ENCODE measurements at places on chromosomes 4 and X.

DNA sequence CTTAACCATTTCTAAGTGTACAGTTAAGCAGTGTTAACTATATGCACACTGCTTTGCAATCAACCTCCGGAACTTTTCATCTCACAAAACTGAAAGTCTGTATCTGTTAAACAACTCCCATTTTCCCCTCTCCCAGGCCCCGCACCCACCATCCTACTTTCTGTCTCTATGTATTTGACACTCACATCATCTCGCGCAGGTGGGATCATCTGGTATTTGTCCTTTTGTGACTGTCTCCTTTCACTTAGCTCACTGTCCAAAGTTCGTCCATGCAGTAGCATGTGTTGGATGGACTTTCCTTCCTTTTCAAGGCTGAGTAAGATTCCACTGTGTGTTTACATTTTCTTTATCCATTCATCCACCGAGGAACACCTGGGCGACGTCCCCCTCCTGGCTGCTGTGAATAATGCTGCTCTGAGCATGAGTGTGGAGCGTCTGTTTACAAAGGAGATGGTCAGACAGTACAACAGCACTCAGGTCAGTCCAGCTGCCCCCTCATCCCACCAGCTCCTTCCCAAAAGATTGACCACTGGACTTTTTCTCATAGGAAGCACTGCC lies 39.8 kb downstream of the DCTD start:
- DNase-seq: no peak

GRCh38 chr4:113153529-113154101 lies 104.2 kb downstream of the ANK2 start:
- no peak for DNase-seq

GRCh38 chrX:134975516-134975915 lies 15.3 kb upstream of the SMIM10 start:
- no peak for DNase-seq

DNA sequence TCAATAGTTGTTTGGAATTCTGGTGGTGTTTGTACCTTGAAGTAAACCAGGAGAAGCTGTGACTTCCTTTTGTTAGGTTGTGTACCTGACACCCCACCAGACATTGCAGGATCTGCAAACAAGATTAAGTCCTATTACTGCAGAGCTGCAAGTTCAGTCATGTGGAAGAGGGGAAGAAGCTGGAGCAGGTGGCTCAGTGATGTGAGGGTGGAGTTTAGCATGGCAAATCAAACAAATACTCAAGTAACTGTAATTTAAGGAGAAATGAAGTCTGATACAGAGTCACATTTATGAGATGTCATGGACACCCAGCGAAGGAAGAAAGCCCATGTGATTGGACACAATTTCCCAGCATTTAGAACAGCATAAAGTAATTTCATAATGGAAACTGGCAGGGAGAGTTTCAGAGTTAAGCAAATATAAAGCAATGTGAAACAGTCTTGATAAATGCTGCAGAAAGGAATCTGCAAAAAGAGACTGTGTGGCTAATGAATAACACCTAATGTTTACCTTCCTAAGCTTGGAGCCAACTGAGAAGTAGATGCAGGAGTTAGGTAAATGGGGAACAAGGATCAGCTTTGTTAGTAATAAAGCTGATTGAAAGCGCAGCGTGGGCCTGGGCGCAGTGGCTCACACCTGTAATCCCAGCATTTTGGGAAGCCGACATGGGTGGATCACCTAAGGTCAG lies 249.1 kb downstream of the GBA3 start:
- DNase-seq: no peak

DNA sequence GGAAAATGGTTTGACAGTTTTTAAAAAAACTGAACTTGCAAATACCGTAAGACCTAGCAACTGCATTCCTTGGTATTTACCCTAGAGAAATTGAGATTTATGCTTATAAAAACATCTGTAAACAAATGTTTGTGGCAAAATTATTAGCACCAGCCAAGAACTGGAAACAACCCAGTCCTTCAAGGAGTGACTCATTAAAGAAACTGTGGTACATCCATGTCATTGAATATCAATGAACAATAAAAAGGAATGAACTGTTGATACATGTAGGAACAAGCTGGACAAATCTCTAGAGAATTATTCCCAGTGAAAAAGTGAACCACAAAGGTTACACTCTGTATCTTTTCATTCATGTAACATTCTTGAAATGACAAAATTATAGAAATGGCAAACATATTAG lies 240.2 kb upstream of the ADAMTS3 start:
- DNase-seq: no peak

- DNase-seq: no peak
These were observed 89.7 kb upstream of the PCDH7 start for GRCh38 chr4:30630431-30630830.

- DNase-seq: peak; percentile 46
These were observed 3.1 kb downstream of the SRPX2 start for GRCh38 chrX:100647095-100647494.

DNA sequence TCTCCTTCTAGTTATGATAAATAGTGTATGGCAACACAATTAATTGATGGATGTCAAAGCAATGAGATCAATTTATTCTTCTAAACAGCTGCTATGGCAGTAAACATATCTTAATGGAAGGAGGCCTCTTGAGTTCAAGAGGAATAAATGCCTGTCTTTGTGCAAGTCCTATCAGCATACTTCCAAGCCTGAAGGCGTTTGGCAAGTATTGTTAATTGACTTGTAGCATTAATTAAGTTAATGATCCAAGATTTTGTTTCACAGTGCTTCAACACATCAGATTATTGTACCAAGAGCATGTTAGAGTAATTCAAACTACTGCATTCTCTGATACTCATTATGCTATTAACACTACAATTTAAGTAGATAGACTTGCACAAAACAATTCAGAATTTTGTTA lies 144.8 kb downstream of the FAT4 start:
- DNase-seq: no peak

GRCh38 chr4:168741281-168742173 lies 244.7 kb downstream of the PALLD start:
- peak; percentile 60 for DNase-seq

DNA sequence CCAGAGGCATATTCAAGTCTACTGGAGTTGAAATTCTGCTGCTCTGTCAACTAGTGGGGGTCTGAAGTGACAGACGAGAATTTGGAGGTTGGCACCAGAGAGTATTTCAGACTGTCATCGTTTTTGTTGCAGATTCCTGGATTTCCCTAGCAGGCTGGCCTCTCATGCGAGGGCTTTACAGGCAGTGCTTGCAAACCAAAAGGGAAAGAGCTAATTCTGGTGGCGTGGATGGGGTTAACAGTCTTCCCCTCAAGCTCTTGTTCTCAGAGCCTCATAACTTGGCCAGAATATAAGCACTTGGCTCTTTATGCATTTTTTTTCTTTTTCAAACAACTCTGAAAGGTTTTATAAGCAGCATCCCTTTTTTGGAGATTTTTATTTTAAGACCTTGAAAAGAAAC lies at the start of gene SPARCL1:
SPARCL1 (minus strand) TSS at position 190 of the 400 bp plus-strand sequence. CDS start 29,802 bp downstream, outside the sequence.
- DNase-seq: peak; percentile 98

DNA sequence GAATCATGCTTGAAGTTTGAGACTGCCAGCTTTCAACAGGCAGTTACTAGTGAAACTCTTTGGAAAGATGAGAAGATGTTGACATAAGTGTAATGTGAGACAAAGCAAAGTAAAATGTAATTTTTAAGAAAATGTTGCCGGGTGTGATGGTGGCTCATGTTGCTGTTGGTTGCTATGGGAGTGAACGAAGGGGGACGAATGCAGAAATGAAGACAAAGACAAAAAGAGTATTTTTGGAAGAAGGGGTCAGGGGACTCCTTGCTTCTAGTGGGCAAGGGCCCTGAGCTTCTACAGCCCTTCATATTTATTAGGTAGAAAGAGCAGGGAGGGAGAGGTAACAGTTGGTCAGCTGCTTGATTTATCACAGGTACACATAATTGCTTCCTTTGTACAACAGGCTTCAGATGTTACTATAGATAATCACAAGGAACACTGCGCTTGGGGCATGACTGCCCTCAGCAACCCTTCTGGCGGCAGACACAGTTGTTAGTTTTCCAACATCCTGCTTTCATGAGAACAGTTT lies 11.9 kb upstream of the UGDH start:
- no peak for DNase-seq

GRCh38 chrX:21699136-21699535 lies 41.0 kb upstream of the KLHL34 start:
- no peak for DNase-seq

DNA sequence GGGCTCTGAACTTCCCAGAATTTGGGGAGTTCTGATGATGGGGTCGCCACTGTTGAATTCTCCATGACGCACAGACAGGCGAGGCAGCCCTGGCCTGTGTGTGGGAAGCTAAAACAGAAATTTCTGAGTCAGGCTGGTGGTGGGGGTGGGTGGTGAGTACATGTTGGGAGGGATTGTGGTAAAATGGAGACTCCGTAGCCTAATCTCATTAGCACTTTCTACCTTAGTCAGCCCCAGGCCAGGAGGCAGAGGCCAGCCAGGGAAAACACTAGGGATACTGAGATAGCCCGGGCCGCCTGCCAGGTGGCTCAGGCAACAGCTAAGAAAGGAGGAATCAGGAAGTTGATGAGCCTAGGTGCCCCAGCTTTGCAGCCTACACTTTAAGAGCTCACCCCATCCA lies 39.3 kb upstream of the NHSL2 start:
- no peak for DNase-seq

GRCh38 chr4:34323549-34324320 lies 1920.6 kb downstream of the ARAP2 start:
- no peak for DNase-seq

GRCh38 chr4:4899202-4899925 lies 39.9 kb downstream of the MSX1 start:
- DNase-seq: no peak

DNA sequence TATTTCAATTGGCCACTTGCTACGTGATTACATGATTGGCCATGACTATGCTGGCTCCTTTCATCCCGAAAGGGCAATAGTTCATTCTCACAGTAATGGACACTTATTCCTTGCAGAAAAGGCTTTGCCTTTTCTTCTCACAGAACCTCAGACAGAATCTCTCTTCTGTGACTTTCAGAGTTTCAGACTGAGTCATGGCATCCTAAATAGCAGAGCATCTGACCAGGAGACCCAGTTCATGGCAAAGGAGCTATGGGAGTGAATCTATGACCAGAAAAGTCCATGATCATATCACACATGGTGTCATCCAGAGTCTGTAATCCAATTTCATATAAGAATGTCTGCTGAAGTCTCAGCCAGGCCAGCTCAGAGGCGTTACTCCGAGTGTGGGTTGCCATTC lies 263.3 kb upstream of the CLNK start:
- DNase-seq: no peak

DNA sequence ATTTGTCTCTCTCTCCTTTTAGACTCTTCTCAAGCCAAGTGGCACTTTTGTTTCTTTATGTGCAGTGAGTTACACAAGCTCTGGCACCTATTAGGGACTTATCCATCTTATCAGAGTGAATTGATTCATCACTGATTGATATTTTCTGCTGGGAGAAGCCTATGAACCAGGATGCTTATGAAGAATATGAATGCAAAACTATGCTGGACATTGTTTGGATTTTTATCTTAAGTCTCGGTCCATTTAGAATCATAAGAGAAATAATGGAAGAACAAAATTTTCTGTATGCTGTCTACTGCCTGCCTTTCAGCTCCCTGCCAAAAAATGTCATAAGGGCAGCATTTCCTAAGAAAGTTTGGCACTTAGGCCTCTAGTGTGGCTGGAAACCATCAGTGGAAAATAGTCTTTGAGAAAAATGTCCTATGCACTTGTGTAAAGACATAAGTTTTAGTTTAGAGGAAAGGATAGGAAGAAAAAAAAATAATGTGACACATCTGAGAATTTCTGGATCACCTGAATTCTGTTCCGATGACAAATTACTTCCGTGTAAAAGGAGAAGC lies 365.7 kb upstream of the MAD2L1 start:
- DNase-seq: peak; percentile 85

- DNase-seq: no peak
These were observed 84.5 kb downstream of the WFS1 start for GRCh38 chr4:6354119-6354518.

DNA sequence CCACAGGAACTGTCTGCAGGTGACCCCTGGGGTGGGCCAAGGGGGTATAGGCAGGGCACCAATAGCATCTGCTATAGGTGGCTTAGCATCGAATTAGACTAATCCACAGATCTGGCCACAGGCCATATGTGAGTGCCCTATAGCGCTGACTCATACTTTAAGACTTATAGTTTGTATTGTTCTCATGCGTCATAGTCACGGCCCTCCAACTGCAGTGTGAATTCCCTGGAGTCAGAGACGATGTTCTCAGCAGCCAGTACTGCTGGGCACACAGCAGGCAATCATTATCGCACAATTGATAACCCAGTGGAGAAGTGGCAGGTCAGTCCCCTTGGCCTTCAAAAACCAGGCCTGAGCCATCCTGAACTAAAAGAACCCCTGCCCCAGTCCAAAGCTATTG lies 58.1 kb downstream of the ADGRG2 start:
- DNase-seq: no peak

- DNase-seq: no peak
These were observed 61.6 kb upstream of the BTC start for GRCh38 chr4:74855879-74856278.

DNA sequence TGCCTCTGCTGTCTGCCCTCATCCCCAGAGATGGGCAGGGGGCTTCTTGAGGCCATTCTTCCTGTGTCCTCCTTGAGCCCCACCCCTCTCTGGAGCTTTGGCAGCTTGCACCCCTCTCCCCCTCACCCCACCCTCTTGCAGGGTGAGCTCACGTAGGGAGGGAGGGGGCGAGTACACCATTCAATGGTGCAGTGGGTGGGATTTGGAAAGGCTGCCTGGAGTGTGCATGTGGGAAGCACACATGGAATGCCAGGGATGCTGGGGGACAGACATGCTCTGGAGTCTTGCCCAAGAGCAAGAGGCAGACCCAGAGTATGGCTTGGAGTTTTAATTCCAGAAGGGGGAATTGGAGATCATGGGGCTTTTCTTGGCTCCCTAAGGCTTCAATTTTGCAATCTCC lies 5.6 kb downstream of the PAK3 start:
- peak; percentile 26 for DNase-seq

- peak; percentile 74 for DNase-seq
These were observed 1028.4 kb upstream of the INTU start for GRCh38 chr4:126604268-126604867.

DNA sequence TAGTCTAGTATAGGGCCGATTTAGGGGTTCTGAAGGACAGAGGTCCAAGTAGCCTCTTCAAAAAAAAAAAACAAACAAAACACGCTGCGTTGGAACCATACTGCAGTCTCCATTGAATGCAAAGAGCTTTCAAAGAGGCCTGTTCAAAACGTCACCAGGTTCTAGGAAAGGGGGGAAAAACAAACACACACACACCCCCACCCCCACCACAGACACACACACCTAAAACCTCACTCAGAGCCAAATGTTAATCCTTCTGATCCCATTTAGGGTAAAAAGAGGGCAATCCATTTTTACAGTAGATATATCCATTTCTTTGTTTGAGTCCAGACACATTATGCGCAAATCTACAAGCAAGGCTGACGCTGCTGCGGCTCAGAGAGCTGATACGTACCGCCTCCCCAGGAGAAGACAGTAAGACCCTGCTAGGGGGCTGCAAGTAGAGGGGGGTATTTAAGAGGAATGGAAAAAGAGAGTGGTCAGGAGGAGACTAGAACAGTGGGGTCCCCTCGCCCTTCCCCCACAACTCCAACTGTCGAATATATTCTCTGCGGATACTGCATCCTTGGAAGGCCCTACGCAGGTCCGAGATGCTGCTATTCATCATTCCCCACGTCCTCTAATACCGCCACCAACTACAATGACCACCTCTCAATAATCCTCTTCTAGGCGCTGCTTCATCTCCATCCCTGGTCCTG lies 1.3 kb downstream of the NKRF start:
- DNase-seq: peak; percentile 16

Data from muscle of leg (tissue), 16 donors.